ENCODE measurements at places on chromosomes 13 and 19.

DNA sequence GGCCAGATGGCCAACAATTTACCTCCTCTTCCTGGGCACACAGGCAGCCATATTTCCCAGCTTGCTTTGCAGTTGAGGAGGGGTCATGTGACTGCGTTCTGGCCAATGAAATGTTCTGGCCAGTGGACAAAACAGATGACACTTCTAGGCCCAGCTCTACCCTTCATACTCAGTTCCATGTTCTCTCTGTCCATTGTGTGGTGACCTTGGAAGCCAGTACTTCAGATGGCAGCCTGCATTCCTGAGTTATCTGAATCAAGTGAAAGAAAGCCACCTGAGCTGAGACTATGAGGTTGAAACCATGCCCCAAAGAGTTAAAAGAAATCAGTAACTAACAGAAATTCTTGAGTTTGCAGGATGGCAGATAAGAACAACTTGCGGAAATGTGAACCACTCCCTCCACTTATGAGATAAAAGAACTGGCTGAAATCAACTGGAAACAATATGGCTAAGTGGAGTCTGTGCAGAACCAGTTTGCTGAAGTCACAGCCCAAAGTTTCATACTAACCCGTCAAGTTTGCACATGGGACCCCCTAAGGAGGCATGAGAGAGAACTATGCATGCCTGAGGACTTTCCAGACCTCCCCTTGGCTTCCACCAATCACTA is 8.1 kb downstream of the FAM187B start:
- H3K4me3 ChIP-seq, result no peak overlapping the region
- H3K27me3 ChIP-seq, result no peaks in the 10 kb centered on the region
- H3K27ac ChIP-seq, result no peak overlapping the region
- H3K4me1 ChIP-seq, result peaks cover 18% of the 10 kb centered on the region
- H3K36me3 ChIP-seq, result no peaks in the 10 kb centered on the region

DNA sequence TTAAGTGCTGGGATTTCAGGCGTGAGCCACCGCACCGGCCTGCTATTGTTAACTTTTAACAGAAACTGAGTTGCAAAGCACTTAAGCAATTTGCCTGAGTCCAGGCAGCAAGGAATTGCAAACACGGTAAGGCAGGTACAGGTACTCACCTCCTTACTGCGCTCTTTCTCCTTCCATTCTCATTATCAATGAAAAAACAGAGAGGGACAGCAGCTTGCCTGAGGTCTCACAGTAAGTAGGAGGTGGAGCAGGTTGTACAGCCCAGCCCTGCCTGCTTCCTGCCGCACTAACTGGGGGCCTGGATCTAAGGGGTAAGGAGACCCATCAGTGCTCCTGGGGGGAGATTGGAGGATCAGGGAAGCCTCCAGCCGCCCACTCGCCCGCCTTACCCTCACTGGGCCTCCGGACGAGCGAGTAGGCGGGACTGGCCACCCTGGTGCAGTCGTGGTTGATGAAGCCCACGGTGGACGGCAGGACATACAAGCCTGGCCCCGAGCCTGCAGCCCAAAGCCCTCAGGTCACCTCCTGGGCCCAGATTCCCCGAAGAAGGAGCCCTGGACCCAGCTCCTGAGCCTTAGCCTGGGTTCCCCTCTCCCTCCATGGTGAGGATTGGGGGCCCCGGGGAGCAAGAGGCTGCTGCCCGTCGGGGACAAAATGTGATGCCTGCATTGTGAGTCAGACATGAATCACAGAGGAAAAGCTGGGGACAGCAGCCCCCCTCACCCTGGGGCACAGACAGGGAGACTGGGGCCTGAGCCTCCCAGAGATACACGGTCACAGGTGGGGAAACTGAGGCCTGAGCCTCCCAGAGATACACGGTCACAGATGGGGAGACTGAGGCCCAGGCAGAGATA is 11.4 kb upstream of the SHC2 start:
- no peak for DNase-seq
- H3K36me3 ChIP-seq, result no peaks in the 10 kb centered on the region
- H3K4me1 ChIP-seq, result peaks cover 2% of the 10 kb centered on the region
- H3K4me3 ChIP-seq, result no peak overlapping the region
- H3K27me3 ChIP-seq, result peaks cover 4% of the 10 kb centered on the region

GRCh38 chr19:10122045-10122444 is 2.3 kb upstream of the EIF3G start:
- peaks cover 12% of the 10 kb centered on the region for H3K4me1 ChIP-seq
- no peaks in the 10 kb centered on the region for H3K27me3 ChIP-seq
- no peak overlapping the region for H3K4me3 ChIP-seq

DNA sequence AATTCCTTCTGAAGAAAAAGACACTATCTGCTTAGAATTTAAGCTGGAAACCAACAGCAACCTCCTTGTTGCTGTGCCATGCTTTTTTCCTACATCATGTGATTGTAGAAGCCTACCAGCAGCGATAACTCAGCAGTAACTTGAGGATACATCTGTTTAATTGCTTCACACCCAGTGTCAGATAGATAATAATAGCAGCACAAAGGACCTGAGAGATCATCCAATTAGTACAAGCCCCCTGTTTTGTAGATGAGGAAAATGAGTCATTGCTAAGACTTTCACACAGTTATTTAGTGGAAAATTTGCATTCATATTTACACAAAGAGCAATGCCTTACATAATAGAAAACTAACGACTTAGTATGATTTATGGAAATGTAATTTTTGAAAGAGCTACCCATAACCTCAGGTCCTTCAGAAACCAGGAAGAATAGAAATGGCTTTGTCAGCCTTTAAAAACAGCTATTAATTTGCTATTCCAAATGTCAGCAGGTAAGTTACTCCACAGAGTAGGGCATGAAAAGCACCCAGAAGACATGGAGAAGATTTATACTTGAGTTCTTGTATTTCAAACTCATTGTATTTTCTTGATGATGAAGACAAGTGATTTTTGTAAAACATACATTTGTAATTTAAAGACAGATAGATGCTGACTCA is 93.7 kb upstream of the SGCG start:
- H3K4me1 ChIP-seq, result no peaks in the 10 kb centered on the region
- H3K27ac ChIP-seq, result no peak overlapping the region
- DNase-seq, result no peak
- no peak overlapping the region for H3K4me3 ChIP-seq
- peaks cover 35% of the 10 kb centered on the region for H3K27me3 ChIP-seq
- H3K36me3 ChIP-seq, result no peaks in the 10 kb centered on the region

DNA sequence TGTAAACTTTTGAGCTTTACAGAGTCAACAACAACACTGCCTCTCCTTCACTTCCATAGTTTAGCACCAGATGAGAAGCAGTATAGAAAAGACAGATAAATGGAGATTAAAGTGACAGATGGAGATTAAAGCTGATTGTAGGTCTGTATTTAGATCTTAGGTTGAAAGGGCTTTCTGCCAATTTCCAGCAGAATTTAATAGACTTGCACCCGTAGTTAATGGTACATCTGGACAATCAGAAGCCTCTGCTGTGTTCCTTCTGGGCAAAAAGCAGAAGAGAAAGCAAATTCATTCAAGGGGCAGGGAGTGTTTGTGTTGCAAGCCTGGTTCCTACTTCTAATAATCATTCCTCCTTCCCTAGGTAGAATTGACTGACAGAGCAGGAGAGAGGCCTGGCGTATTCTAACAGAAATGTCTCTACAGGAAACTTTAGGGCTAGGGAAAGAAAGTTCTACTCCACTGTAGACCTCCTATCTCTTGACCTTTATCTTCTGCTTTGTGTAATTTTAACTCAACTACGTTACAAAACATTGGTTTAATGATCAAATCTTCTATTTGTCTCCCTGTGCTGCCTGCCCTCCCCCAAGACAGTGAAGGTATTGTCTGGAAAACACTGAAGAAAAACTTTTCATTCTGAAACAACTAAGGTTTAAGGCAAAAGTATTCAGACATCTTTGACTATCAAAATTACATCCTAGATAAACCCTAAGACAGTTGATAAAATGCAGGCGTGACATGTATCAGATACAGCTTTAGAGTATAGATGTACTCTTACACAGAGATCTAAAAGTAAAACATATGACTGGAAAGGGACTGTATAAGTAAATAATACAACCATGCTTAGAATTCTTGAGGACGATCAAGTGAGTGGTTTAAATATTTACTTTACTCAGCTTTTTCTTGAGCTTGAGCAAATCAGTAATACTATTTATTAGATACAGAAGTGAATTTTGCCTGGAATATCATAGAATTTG is 44.4 kb downstream of the GPC6 start:
- H3K36me3 ChIP-seq, result no peaks in the 10 kb centered on the region
- no peak overlapping the region for H3K27ac ChIP-seq
- H3K4me3 ChIP-seq, result no peak overlapping the region
- H3K4me1 ChIP-seq, result no peaks in the 10 kb centered on the region
- H3K27me3 ChIP-seq, result peaks cover 2% of the 10 kb centered on the region

DNA sequence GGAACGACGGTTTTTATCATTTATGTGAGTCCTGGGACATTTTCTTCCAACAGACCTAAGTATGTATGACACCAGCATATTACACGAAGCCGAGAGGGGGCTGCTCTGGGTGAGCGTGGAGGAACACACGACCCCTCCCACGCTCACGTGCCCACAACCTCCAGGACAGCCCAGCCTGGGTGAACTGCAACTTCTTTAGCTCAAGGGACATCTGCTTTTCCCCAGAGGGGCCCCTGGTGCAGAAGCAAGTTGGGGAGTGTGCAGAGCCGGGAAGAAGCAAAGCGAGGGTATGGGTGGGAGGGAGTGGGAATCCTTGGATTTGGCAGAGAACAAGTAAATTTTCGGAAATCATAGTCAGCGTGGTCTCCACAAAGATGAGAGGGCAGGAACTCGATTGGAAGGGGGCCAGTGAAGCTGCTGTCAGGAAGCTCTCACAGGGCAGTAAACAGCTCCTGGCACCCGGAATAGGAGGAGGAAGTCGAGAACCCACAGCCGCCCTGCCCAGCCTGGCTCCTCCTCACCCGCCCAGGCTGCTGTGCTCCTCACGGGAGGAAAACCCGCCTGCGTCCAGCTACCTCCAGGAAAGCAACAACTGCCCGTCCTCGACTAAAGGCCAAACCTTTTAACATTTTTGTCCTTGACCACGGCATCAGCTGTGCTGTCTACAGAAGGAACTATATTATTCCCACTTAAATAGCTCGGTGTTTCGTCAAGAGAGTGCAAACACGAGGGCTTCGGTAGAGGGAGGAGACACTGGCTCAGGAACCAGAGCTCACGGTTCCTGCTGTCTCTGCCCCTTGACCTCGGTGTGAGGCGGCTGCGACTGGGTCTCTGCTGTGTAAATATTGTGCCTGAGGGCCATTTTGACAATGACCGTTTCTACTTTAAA is 17.2 kb upstream of the CFAP97D2 start:
- peak overlapping the region; percentile 89 for H3K4me3 ChIP-seq
- no peaks in the 10 kb centered on the region for H3K27me3 ChIP-seq
- H3K27ac ChIP-seq, result peak overlapping the region; percentile 86
- no peak for DNase-seq
- H3K36me3 ChIP-seq, result no peaks in the 10 kb centered on the region

GRCh38 chr13:99301913-99302636 is 5.1 kb downstream of the GPR183 start:
- H3K27ac ChIP-seq, result peak overlapping the region; percentile 98
- DNase-seq, result no peak

- peak overlapping the region; percentile 97 for H3K27ac ChIP-seq
- peak; percentile 70 for DNase-seq
- H3K36me3 ChIP-seq, result no peaks in the 10 kb centered on the region
- H3K4me1 ChIP-seq, result peaks cover 20% of the 10 kb centered on the region
Measured at GRCh38 chr19:7904074-7905020, 670 bp downstream of the MAP2K7 start.
